Astrocyte of the hippocampus (primary cell): ENCODE measurements at places on chromosomes 7 and 10.

DNA sequence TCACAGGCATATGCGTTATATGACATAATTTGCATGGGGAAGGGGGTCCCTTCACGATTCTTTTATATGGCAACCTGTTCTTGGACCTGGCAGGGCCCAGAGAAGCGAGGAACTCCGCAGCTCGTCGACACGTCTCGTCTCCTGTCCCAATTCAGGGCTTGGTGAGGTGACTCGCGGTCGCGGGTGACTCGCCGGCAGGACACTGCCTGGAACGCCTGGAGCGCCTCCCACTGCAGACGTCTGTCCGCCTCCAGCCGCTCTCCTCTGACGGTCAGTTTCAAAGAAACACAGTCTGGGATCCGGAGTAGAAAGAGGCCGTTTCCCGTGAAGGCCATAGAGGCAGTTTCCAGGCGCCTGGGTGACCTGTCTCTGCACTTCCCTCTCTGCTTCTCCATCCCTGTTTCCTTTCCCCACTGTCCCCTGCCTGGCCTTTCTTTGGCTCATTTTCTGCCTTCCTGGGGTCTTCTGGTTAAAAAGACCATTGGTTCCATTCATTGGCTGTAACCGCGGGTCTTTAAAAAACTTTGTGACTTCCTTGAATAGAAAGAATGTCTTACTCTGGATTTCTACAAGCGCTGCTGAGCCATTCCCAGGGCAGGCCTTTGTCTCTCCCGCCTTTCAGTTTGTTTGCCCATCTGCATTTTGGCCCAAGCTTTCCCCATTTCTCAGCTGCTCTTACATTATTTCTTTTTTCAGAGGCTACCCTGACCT lies 1.2 kb downstream of the UPP1 start:
- peak; percentile 70 for DNase-seq

DNA sequence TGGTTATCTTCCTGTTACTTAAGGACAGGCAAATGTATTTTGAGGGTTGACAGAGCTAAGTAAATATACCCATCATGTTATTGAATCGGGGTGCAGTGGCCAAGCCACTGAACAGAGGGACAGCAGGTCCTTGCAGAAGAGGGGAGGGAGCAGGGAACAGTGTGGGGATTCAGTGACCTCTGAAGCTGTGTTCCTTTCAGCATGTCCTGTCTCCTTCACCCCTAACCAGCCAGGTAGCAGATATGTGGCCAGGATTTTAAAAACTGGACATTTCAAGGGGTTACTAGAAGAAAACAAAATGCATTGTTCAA lies 12.7 kb downstream of the ANK3 start:
- DNase-seq, result no peak

- peak; percentile 51 for DNase-seq
Measured at GRCh38 chr7:155860840-155861479, 48.7 kb upstream of the SHH start.

GRCh38 chr10:111481261-111481826 lies 404.5 kb downstream of the ADRA2A start:
- peak; percentile 25 for DNase-seq

- no peak for DNase-seq
Measured at GRCh38 chr10:102863660-102864059, 5.6 kb upstream of the AS3MT start.

GRCh38 chr10:97109547-97109946 lies 76.2 kb downstream of the SLIT1 start:
- no peak for DNase-seq

- DNase-seq, result peak; percentile 28
Measured at GRCh38 chr10:13158401-13158800, 3.0 kb upstream of the MCM10 start.

DNA sequence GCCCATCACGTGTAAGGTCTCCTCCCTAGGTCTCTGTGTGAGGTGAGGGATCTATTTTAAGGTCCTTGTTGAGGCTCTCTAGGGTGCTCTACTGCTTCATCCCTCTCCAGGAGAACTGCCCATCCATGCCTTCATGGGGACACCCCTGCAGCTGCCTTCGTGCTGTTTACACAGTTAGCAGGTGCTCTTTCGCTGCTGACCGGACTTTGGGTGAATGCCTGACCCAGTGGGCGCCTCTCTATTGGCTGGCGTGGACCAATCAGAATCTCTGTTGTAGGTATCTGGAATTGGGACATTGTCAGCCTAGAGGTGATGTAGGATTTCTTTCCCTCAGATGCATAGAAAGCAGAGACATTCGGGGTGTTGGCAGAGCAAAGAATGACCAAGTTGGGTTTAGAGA lies 38.7 kb upstream of the HMX3 start:
- no peak for DNase-seq

GRCh38 chr10:30581779-30582380 lies 47.7 kb downstream of the LYZL2 start:
- peak; percentile 69 for DNase-seq

GRCh38 chr7:7498856-7499255 lies 36.8 kb downstream of the COL28A1 start:
- DNase-seq, result peak; percentile 4

DNA sequence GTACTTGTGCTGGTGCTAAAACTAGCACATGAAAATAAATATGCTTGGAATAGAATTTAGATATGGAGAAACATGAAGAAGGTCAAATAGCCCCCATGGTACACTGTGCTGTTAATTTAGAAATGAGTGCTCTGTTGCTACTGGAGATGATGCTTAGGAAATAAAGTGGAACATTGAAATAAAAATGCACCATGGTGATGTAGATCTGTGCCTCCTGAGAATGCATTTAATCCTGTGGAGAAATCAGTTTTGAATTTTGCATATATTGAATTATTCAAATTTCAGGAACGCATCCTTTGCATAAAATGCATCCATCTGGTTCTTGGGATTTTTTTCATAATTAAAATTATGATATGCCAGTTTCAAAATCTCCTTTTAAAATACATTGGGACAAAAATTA lies 44.5 kb downstream of the PLEKHA8 start:
- DNase-seq, result no peak

DNA sequence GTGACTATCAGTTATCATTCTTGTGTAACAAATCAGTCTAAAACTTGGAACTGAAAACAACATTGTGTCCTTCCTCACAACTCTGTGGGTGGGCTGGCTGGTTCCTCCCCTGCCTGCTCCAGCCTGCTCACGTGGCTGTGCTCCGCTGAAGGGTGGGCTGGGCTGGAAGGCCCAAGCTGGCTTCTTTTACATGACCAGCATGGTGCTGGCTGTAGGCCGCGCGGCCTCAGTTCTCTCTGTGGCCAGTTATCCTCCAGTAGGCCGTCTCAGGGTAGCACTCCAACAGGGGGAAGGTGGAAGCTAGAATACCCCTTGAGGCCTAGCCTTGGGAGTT lies 11.3 kb downstream of the ADAMTS14 start:
- DNase-seq, result no peak

- DNase-seq, result no peak
Measured at GRCh38 chr10:70779511-70780369, 5.4 kb downstream of the TBATA start.

DNA sequence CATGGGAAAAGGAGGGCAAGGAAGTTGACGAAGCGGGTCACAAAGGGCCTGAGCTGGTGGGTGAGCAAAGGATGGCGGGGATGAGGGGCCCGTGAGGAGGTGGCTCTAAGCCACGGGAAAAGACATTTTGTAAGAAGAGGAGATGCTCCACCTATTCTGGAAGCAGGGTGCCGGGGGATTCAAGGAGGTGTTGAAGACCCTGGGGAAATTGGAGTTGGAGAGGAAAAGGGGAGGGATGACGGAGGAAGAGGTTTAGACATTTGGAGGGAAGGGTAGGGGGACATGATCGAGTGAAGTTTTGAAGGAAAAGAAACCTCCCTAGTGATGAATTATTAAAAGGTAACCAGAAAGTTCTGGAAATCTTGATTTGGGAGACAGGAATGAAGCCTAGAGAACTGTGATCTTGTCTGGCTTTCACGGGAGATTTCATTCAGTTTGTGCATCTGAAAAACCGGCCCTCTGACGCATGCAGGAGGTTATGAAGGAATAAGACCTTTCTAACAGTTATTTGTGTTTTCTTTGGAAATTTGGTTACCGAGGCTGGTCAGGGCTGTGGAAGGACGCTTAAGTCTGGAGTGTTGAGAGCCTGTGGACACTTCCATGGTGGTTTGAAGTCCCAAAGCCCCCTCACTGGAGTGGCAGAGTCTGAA lies 1.4 kb downstream of the SMO start:
- DNase-seq, result peak; percentile 24

DNA sequence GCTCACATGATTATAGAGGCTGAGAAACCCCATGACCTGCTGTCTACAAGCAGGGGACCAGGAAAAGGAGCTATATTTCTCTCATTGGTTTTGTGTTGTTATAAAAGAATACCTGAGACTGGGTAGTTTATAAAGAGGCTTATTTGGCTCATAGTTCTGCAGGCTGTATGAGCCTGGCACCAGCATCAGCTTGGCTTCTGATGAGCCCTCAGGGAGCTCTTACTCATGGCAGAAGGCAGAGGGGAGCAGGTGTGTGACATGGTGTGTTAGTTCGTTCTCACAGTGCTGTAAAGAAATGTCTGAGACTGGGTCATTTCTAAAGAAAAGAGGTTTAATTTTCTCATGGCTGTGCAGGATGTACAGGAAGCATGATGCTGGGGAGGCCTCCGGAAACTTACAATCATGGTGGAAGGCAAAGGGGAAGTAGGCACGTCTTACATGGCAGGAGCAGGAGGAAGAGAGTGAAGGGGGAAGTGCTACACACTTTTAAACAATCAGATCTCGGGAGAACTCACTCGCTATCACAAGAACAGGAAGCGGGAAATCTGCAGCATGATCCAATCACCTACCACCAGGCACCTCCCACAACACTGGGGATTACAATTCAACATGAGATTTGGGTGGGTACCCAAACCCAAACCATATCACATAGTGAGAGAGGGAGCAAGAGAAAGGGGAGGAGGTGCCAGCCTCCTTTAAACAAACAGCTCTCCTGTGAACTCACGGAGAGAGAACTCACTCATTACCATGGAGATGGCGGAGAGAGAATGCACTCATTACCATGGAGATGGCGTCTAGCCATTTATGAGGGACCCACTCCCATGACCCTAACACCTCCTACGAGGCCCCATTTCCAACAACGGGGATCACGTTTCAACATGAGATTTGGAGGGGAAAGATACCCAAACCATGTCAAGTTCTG lies 133.4 kb downstream of the JCAD start:
- no peak for DNase-seq

DNA sequence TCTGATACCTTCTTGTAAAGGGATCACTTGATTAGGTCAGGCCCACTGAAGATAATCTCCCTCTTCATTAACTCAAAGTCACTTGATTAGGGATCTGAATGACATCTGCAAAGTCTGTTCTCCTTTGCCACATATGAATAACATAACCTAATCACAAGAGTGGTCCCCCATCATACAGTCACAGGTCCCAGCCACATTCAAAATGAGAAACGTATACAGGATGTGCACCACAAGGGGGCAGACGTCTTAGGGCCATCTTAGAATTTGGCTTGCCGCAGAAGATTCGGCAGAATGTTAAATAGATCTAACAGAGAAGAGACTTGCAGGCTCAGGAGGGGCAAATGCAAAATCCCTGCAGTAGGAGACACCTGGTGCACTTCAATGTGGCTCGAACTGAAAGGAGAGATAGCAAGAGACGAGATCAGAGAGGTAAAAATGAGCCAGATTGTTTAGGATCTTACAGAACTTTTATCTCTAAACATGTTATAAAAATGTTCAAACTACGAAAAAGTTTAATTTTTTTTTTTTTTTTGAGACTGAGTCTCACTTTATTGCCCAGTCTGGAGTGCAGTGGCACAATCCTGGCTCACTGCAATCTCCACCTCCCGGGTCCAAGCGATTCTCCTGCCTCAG lies 10.4 kb upstream of the SMC3 start:
- DNase-seq, result peak; percentile 46

- DNase-seq, result no peak
Measured at GRCh38 chr7:87107949-87108776, 44.1 kb upstream of the DMTF1 start.

DNA sequence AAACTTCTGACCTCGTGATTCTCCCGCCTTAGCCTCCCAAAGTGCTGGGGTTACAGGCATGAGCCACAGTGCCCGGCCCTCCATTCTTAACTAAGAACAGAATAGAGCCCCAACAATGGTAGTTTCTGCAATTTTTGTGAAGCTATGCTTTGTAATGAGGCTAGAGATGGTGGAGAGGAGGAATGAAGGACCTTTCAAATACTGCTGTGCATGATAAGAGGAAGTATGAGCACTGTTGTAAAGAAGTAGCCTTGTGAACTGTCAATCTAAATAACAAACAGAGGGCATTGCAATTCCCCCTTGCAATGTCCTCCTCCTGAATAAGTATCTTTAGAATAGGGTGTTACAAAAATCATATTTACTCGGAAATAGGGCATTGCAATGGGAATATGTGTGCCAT lies 70.2 kb downstream of the EVX1 start:
- DNase-seq, result no peak

DNA sequence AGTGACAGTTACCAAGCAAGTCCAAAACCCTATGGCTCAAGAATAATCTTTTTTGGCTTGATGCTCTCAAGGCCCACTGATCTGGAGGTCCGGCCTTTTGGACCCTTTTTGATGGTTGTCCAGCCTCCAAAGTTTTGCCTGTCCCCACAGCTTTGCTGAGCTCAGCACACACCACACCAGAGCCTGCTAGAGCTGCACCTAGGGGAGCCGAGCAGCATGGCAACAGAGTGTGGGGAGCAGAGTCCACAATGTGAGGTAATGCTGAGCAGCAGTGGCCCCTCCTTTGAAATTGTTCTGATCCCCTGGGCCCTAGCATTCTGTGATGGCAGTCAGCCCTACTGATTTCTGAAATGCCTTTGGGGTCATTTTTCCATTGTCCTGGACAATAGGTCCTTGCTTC lies 9.3 kb downstream of the GIMAP7 start:
- no peak for DNase-seq

DNA sequence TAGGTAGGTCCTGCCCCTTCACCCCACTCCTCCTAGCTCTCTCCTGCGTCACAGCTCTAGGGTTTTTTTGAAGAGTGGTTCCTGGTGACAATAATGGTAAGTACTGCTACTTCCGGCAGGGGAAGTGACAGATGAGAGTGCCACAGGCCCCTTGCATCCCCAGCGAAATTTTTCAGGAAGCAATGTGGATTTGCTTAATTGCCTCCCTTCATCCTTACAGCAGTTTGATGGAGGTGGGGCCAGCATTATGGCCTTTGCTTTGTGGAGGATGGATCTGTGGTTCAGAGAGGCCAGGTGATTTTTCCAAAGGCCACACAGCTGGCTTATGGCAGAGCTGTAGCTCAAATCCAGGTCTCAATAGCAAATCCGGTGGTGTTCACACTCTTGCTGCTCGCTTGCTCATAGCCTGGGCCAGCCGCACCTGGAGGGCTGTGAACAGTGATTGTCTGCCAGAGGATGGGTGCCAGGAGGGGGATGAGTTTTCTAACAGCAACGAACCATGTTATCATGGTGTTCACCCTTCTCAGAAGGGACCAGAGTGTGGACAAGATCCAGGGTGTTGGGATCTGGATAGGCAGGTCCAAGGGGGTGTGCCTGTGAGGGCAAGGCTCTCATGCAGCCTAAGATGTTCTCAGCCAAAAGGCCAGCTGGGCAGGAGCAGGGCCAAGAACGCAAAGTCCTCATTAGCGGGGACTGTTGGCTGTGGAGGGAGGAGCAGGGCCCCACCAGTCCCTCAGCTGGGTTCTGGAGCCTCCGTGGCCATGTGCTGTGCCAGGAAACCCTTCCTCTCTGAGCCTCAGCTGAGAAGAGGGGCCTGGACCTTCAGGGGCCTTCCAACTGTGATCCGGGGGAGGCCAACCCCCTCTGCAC lies 89.0 kb downstream of the EMX2 start:
- DNase-seq, result peak; percentile 10

- no peak for DNase-seq
Measured at GRCh38 chr10:77715088-77715487, 77.5 kb upstream of the KCNMA1 start.
